Panc1 (cell line): ENCODE measurements at places on chromosomes 7 and 10. TPM values are rescaled to one million over a fixed set of nuclear protein-coding genes. Genes with fewer than 3 reads are reported as not detected.

DNA sequence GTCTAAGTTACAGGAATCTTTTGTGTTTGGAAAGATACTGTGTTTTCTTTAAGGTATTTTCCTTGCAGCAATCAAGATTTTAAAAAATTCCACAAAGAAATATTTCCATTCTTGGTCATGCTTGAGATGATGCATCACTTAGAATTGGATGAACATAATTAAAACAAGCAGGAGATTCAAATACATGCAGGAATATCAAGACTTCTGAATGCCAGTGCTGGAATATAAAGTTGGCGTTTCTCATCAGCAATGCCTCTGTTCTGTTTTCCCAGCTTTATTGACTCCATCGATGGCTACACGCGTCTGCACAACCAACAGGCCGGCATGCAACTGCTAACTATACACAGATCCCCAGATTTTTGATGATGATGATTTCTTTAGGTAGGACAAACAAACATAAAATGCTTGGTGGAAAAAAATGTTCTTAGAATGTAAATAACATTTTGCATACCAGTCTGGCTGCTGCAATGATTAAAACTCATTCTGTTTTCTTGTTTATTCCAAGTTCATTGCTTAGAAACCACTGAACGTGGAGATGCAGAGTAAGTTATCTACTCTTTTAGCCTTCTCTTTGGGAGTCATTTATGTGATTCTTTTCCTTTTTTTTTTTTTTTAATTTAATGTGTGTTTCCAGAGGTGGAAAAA is 91.3 kb upstream of the FAM171A1 start:
- no peak for DNase-seq

DNA sequence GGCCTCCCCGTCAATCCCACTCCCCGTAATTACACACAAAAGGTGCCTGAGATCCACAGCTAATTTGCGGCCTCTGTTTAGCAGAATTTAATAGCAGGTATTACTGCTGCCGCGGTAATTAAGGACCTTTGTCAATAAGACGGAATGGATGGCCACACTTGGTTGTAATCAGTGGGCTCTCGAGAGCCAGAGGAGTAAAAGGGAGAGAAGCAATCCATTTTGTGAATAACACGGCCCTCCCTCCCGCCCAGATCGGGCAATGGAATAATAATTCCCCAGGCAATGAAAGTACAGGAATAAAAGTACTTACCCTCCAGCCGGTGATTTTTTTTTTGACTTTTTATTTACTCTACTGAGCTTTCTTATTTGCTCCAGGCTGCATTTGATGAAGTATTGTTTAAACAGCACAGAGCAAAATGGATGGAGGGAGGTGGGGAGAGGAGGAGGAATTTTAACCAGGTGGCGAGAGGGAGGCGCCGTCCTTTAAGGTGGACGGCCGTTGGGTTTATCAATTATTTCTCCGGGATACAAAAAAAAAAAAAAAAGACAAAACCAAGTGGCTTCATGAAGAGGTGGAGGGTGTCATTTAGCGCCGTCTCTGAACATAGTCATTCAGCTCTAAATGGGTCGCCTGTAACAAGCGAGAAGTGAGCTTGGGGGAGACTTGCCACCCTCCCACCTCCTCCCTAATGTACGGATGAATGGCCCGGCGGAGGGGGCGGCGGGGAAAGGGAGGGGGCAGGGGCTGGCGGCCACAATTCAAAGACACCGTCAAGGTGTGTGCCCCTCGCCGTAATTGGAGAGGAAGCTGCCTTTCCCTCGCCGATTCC is 120.3 kb downstream of the BUB3 start:
- DNase-seq: no peak

The ADAM22 gene
- 4.2 TPM for total RNA-seq

DNA sequence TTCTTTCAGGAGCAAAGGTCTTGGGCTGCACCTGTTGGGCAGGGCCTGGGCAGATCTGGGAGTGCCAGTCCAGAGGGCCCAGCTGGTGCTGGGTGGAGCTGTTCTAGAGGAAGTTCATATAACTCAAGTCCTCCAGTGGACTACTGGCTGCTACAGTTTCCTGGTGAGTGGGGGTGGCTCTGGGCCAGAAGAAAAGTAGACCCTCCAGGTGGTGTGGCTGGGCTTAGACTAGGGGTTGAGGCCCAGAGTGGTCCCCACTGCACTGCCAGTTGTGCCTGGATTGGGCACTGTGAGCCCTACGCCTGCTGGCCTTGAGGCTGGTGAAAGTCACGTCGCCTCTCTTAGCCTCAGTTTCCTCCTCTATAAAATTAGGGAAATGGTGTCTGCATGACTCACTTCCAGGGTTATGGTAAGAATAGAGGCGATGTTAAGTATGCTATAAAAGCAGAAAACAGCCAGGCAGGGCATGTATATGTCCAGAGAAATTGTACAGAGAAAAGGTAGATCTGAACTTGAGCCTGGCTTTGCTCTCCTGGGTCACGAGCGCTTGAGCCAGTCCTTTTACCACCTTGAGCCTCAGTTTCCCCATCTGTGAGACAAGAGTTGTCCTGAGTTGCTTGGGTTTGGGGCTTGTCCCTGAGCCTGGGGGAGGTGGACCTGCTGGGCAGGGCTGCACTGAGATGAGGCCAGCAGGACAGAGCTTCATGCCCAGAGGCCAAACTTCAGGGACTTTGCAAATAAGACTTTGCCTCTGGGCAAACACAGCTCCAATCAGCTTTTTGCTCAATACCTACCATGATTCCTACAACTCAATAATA is 3.8 kb upstream of the CLDN3 start:
- no peak for DNase-seq

GRCh38 chr7:28509251-28510025 is 97.1 kb downstream of the CREB5 start:
- no peak for DNase-seq

GRCh38 chr7:94913391-94913790 is 6.0 kb downstream of the PPP1R9A start:
- no peak for DNase-seq

The GSAP gene
- total RNA-seq: 0.85 TPM

- peak; percentile 7 for DNase-seq
Measured at GRCh38 chr10:61136139-61136538, 192.2 kb upstream of the RHOBTB1 start.

DNA sequence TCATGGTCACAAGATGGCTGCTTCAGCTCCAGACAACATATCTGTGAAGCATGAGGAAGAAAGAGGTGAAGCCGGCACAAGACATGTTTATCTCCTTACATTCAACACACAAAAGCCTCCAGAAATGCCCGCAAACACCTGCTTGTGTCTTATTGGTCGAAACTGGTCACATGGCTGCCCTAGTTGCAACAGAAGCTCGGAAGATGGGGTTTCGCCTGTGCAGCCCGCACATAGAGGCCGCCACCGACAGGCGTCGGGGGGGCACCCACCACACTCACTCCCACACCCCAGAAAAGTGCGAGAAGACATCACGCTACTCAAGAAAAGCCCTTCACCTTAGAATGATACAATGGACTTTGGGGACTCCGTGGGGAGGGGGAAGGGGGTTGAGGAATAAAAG is 63.0 kb upstream of the MGMT start:
- DNase-seq: no peak

The COL26A1 gene
- total RNA-seq: 25.8 TPM

DNA sequence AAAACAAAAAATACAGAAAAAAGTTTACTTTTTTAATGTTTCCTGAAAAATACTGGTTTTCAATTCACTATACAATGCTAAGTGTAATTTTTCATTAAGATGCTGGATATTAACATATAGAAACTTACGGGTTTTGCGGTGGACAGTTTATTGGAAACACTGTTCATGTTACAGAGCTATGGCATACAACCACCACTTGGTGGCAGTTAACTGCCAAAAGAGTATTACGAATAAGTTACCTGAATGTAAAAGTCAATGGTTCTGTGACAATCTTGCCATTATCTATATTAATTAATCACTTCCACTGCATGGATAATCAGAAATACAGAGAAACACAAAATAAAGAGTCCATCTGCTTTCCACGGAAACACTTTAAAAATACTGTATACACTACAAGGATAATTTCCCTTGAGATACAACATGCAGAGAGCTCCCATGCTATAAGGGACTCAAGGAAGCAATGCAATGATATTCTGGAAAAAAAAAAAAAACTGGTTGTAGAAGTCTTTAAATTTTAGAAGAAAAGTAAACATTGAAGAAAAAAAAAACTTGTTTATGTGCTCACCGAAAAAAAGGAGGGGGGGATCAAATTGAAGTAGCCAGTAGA is 97.0 kb downstream of the TPK1 start:
- peak; percentile 25 for DNase-seq

DNA sequence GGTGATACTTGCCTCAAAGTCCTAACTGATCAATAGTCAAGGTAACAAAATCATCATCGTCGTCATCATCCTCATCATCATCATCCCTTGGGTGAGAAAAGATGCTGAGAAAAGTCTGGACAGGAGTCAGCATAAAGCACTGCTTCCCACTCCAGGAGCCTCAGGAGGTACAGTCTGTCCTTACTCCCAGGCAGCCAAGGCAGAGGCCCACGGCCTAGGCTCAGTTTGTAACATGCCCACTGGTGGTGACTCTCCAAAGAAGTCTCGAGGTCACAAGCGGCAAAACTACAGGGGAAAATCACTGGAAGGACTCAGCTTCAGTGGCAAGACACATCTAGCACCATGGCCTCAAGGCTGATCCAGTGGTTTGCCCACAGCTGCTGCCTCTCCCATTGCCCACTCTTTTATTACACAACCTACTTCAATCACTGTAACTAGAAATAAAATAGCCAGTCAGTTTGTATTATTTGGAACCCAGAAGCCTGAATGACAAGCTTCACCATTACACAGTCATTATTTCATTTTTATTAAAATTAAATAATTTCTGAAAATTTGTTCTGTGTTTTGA is 150.4 kb downstream of the SRPK2 start:
- no peak for DNase-seq
